ENCODE measurements at places on chromosomes 13 and 19.

GRCh38 chr19:7385062-7385461, 36.3 kb downstream of the ARHGEF18 start:
- no peak for DNase-seq

DNA sequence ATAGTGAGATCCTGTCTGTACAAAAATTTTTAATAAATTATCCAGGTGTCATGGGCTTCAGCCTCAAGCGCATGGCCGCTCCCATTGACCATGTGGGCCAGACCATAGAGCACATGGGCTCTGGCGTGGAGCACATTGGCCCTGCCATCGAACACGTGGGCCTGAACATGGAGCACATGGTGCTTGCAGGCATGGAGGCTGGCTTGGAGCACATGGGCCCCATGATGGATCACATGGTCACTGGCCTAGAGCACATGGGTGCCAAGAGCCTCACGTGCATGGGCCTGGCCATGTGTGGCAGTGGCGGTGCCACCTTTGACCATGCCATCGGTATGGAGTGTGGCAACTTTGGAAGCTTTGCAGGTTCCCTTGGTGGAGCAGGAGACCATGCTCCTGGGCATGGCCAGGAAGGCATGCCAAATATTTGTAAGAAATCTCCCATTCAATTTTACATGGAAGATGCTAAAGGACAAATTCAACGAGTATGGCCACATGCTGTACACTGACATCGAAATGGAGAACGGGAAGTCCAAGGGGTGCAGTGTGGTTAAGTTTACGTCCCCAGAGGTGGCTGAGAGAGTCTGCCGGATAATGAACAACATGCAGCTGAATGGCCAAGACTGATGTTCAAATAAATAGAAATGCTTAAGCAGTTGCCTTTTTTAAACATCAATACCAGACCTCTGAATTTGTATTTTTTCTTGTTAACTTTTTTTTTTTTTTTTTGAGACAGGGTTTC, 21.3 kb upstream of the SLC1A5 start:
- no peak for DNase-seq

GRCh38 chr13:33616130-33616529, 201.8 kb upstream of the RFC3 start:
- no peak for DNase-seq

DNA sequence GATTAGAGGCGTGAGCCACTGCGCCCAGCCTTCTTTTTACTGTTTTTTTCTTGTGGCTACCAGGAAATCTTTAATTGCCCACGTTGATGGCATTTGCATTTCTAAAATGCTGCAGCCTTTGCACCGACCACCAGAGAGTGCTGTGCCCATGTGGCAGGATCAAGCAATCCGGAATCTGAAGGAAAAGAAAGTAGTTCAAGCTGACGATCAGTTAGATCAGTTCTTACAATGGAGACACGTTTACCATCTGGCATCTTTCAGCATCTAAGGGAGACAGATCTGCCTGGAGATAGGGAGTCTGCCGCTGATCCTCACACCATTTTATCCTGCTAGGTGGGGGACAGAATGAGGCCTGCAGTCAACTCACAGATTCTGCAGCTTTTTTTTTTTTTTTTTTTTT, 19.9 kb downstream of the TINCR start:
- no peak for DNase-seq

Measured in stimulated activated CD4-positive, alpha-beta T cell treated with anti-CD3 and anti-CD28 coated beads, TNF-alpha, amount 100 ng/mL, for 4 hours (primary cell).